ENCODE measurements at places on chromosomes 6 and 20. TPM values are rescaled to one million over a fixed set of nuclear protein-coding genes. Genes with fewer than 3 reads are reported as not detected.

- DNase-seq: no peak
Observed at GRCh38 chr20:64211874-64212658, 43.5 kb upstream of the PCMTD2 start.

Gene LZTS3
- polyA plus RNA-seq: 12.5 TPM

- DNase-seq: no peak
Observed at GRCh38 chr6:150753371-150754064, 112.0 kb upstream of the MTHFD1L start.

DNA sequence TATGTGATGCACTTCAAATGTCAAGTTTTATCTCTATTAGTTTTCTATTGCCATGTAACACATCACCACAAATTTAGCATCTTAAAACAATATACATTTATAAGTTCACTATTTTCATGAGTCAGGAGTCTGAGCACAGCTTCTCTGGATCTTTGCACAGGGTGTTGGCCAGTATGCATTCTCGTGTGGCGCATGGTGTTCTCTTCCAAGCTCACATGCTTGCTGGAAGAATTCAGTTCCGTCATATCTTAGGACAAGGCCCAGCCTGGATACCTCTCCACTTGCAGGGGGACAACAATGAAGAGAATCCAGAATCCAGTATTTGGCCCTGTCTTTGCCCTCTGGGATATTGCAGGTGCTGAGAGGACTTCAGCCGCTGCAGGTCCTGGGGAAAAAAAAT lies 51.0 kb upstream of the ECI2 start:
- DNase-seq: no peak

DNA sequence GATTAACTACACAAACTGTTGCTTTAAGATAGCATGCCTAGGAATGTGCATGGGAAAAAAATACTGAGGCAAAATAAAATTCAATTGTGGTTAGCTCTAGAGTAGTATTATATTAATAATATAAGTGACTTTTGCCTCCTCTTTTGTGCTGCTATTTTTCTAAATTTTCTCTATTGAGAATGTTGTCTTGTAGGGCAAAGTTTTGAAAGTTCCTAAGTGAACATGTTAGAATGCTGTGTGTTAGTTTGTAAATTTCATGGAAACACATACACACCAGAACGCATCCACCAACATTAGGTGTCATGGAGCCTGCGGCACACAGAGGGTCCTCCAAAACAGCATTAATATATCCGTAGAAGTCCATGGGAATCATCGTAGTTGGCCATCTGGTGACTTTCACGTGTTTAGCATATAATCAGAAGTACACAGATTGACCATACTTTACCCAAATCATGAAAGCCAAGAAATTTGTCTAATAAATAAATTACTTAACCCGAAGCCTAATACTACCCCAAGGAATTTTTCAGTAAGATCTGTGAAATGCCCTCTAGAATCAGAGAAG lies 25.6 kb downstream of the ARHGAP18 start:
- no peak for DNase-seq

- DNase-seq: no peak
Observed at GRCh38 chr20:32987044-32987825, 17.0 kb downstream of the SUN5 start.

- DNase-seq: no peak
Observed at GRCh38 chr6:52610011-52610410, 33.2 kb upstream of the TRAM2 start.

- no peak for DNase-seq
Observed at GRCh38 chr6:15132167-15132566, 113.7 kb upstream of the JARID2 start.

GRCh38 chr6:90982051-90982450 lies 395.2 kb upstream of the MAP3K7 start:
- DNase-seq: no peak

DNA sequence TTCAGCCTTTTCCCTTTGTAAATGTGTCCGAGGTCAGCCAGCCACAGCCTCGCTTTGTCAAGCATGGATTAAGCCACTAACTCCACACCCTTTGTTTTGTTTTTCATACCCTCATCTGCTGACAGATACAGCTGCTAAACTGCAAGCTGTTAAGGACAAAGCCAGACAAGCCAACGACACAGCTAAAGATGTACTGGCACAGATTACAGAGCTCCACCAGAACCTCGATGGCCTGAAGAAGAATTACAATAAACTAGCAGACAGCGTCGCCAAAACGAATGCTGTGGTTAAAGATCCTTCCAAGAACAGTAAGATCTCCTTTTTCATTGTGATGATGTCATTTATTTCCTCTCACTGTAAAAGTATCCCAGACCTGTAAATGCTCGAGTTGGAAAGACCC lies 269.3 kb downstream of the ARHGAP18 start:
- DNase-seq: no peak

DNA sequence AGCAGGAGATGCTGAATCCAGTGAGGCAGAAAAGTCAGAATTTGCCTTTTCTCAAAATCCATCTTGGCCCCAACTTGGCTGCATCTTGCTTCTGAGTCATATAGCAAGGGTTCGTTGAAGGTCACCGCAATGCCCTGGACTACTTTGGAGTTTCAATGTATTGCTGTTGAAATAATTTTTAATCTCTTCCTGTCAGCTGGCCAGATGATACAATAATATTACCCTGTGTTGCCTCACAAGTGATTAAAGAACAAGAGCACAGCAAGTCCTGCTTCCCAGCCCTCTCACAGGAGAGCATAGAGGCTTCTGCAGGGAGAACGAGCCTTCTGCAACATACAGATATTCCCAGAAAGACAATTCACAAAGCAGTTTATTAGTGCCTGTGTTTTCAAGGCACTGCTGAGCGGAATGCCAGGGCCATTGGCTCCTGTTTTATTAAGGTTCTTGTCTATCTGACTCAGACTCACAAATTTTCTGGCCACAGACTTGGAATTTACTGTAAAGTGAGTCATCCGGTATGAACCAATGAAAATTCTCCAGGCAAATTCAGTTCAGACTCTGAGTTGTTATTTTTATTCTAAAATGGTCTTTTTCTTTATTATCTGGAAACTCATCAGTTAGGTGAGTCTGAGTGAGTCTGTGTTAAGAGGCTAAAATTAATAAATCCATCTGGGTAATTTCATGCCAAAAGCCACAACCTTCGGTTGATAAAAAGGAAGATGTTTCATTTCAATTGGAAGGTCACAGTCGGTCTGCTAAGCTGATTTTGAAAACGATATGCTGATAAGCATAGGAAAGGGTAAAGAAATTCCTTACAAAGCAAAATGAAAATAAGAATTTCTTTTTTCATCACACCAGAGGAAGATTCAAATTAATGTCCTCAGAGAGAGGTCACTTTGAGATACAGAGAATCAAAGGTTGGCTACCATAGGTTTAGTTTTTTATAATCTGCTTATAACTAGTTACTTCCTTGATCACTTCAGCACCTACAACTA lies 289.4 kb upstream of the STXBP5 start:
- no peak for DNase-seq

DNA sequence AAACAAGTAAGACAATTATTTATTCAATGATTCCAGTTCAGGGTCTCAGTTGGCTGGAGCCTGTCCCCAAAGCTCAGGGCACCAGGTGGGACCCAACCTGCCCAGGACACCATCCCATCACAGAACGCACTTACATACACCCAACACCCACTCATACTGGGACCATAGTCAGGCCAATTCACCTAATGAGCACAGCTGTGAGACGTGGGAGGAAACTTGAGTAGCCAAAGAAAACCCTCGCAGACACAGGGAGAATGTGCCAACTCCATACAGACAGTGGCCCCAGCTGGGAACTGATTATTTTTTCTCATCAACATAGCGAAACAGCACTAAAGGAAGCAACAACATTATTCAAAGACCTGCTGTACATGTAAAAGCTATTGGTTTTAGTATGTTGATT lies 58.6 kb upstream of the DOK5 start:
- no peak for DNase-seq

GRCh38 chr6:119171864-119172588 lies 93.6 kb upstream of the FAM184A start:
- DNase-seq: no peak

- DNase-seq: no peak
Observed at GRCh38 chr6:41049521-41049920, 3.5 kb upstream of the APOBEC2 start.

Gene LRRC1
- polyA plus RNA-seq: 27.1 TPM

Gene HRH3
- polyA plus RNA-seq: not detected

Gene KCNK5
- polyA plus RNA-seq: 9.3 TPM

- no peak for DNase-seq
Observed at GRCh38 chr6:157605484-157605883, 217.6 kb upstream of the SNX9 start.

- DNase-seq: no peak
Observed at GRCh38 chr20:40584130-40584809, 104.8 kb downstream of the MAFB start.

Gene MOG
- polyA plus RNA-seq: not detected

DNA sequence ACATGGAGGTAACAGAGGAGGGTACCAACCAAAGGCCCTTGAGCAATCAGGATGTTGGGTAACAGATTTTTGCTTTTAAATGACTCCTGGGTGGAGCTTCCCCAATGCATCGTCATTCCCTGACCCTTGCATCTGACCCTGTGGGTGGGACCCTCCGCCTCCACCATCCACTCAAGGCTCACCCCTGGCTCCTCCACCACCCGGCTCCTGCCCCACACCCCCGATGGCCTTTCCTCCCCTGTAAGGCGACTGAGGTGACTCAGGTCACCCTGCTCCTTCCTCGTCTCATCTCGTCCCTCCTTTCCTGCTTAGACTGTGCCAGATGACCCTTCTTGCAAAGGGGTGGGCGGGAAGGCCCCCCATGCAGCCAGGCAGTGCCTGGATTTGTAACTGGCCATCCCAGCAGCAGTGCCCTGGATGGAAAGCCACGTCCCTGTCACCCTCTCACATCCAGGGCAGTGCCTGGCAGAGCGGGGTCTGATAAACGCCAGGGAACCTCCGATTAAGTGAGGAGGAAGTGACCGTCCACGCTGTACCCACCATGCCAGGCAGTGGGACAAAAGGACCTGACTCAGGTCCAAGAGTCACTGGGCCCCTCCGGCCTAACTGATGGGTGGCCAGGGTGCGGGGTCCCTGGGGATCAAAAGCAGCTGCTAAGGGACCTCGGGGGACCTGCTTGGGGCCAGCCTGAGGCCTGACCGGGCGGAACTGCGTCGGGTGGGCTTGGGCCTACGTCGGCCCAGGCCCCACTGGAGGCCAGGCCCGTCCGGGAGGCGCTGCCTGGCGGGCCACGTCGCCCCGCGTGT lies 624 bp upstream of the NPEPL1 start:
- DNase-seq: no peak

- DNase-seq: no peak
Observed at GRCh38 chr20:25077610-25078169, 4.3 kb downstream of the VSX1 start.

DNA sequence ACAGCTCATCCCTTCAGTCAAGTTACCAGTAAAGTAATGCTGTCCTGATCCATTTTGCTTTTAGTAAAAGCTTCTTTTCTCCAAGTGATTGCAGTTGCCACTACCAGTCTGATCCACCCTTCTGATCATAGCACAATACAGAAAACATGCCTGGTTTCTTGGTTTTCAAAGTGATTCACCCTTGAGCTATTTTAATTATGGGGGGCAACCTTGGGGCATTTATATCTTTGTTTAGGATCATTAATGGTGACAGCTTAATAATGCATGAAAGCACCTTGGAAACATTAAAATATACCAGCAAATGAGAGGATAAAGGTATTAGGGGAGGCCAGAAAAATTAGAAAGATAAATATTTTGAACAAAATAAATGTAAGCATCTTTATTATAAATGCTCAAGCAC lies 38.4 kb downstream of the LRRC1 start:
- DNase-seq: no peak

DNA sequence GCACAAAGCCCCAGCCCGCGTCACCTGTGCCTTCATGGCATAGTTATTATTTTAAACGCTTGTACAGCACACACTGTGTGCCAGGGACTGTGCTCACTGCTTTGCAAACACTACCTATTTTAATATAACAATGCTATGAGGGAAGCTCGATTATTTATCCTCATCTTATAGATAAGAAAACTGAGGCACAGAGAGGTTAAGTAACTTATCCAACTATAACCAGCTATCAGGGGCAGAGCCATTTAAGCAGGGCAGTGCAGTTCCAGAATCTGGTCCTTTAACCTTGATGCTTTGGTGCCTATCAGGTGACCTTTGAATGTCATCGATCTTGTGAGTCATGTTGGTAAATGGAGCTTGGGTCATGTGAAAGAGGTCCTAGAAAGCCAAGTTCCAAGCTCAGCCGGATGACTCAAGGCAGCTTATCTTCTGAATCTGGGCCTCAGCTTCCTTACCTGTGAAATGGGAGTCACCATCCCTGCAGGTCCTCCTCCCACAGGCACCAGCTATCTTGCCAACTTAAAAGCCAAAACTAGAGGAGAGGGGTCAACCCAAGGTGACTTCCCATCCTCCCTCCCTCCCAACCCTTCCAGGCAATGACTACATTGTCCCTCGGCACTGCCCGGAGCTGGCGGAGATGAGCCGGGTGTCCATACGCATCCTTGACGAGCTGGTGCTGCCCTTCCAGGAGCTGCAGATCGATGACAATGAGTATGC lies 56.4 kb upstream of the TTPAL start:
- DNase-seq: no peak

GRCh38 chr6:145534989-145535388 lies 200.3 kb downstream of the EPM2A start:
- no peak for DNase-seq

Gene C6orf58
- 0.82 TPM for polyA plus RNA-seq

DNA sequence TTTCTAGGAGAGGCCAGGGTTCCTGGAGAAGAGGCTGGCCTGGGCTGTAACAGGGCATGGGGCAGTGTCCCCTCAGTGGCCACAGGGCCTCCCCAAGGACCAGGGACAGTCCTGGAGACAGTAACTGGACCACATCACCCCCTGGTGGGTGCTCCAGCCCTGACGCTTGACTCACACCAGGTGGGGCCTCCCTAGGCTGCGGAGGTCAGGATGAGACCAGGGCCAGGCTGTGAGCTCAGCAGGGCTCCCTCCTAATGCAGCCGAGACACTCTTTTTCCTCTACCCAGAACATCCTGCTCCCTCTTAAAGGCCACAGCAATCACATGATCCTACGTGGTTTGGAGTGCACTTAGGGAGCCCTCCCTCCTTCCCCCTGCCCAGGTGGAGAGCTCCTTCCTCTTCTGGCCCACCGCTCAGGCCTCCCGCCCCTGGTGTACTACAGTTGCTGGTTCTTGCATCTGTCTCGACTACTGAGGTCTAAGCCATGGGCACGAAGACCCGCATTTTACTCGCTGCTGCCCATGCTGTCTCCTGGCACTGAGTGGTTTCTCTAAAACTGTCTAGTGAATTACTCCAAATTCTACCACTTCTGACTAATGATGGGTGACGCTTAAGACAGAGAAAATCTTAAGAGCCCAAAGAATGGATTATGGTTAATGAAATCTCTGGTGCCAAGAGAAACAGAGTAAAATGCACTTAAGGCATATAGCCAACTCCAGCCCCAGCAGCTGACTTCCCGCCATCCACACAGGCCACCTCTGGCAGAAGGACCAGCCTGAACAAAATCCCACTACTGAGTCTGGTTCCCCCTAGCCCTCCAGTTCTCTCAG lies 166.1 kb upstream of the CST7 start:
- no peak for DNase-seq

GRCh38 chr6:125859727-125860126 lies 69.0 kb downstream of the NCOA7 start:
- DNase-seq: no peak

Gene MAN1A1
- 89.0 TPM for polyA plus RNA-seq

- DNase-seq: no peak
Observed at GRCh38 chr20:44009679-44009992, 95.0 kb downstream of the TOX2 start.
